ENCODE measurements at places on chromosomes 3 and 15.

DNA sequence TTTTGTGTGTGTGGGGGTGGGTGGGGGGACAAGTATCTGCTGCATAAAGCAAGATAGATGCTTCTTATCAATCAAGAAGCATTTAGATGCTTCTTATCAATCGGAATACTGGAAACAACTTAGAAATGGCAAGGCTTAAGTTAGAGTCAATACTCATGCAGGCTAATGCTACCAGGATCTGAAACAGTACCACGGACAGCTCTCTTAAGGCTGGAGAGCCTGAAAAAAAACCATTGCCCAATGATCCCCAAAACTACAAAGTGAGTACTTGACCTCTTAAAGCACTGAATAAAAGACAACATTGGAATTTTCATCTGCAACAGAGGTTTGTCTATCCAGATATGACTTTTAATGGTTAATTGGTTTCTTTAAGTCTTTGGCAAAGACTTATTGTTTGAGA lies 262.3 kb downstream of the GAP43 start:
- DNase-seq = peak; percentile 2

- DNase-seq = no peak
These were observed 7.3 kb upstream of the CHCHD6 start for GRCh38 chr3:126696701-126697267.

DNA sequence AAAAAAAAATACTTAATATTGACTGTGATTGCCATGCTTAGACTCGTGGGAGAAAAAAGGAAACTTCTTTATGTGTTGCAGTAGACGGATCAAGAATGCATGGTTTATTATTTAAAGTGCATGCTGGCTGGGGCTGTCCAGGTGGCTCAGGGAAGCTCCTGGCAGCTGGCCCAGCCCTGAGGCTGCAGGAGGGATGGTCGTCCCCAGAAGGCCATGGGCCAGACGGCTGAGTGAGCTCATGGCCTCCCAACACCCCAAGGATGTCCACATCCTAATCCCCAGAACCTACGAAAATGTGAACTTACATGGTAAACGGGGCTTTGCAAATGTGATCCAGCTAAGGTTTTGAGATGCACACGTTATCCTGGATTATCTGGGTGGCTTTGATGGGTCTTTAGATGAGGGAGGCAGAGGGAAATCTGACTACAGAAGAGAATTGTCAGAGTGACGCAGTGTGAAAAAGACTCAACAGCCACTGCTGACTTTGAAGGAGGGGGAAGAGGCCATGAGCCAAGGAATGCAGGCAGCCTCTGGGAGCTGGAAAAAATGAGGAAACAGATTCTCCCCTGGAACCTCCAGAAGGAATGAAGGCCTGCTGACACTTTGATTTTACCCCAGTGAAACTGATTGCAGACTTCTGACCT lies 29.8 kb downstream of the ADAMTS17 start:
- no peak for DNase-seq

- no peak for DNase-seq
These were observed 233.0 kb upstream of the KCNMB2 start for GRCh38 chr3:178302966-178303930.

DNA sequence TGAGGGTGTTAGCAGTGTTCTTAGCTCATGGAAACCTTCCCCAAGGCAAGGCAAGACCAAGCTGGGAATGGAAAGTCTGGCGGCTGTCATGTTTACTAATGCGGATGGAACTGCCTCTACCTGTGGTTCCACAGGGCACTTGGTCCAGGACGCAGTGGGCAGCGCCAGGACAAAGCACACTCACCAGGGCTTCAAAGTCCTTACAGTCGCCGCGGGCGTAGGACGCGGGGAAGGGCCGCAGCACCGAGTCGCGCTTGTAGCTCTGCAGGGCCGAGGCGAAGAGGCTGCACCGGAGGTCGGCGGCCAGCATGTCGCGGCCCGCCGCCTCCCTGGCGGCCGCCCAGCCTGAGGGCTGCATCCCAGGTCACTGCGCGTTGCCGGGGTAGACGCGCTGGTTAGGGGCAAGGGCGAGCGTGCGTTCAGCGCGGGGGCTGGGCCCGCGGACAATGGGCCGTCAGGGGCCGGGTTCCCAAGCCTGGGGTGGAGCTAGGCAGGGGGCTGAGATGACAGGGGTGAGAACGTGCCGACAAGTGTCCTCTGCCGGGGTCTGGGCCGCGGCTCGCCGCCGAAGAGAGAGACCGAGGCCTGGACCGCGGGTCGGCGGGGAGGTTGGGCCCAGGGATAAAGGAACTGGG lies 497 bp downstream of the PARP16 start:
- peak; percentile 31 for DNase-seq

DNA sequence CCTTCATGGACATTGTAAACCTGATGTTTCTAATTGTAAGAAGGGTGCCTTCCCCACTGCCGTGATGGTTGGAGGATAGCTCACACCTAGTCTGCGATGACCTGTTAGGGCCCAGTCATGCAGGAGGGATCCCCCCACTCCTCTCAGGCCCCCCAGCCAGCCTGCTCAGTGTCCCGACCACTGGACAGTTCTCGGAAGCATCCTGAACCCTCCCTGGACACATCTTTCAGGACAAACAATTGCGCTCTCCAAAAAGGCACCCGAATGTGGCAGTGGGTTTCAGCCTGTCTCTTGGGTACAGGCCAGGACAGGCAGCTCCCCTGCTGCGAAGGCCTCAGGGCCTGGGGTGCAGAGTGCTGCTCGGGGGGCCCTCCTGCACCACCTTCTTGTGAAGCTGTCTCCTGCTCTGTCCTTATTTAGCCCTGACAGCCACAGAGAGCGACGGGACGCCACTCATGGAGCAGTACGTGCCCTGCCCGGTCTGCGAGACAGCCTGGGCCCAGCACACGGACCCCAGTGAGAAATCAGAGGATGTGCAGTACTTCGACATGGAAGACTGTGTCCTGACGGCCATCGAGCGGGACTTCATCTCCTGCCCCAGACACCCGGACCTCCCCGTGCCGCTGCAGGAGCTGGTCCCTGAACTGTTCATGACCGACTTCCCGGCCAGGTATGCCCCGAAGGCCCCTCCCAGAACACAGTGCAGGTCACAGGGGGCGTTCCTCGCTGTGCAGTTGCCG lies 132.3 kb downstream of the LRRK1 start:
- no peak for DNase-seq

- no peak for DNase-seq
These were observed 1.0 kb upstream of the ONECUT1 start for GRCh38 chr15:52790941-52791751.

- DNase-seq = no peak
These were observed 49.3 kb downstream of the CPEB1 start for GRCh38 chr15:82597815-82598214.

DNA sequence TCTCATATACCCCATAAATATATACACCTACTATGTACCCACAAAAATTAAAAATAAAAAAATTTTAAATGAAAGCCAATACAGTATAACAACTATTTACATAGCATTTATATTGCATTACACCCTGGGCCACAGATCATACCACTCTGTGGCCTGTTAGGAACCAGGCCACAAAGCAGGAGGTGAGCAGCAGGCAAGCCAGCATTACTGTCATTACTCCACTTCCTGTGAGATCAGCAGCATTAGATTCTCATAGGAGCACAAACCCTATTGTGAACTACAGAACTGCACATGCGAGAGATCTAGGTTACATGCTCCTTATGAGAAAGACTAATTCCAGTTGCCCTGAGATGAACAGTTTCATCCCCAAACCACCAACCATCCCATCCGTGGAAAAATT lies 17.4 kb downstream of the FILIP1L start:
- DNase-seq = no peak

- peak; percentile 68 for DNase-seq
These were observed 203.2 kb downstream of the CGGBP1 start for GRCh38 chr3:87855616-87856015.

GRCh38 chr15:57198654-57199291 lies 177.5 kb upstream of the CGNL1 start:
- DNase-seq = no peak

DNA sequence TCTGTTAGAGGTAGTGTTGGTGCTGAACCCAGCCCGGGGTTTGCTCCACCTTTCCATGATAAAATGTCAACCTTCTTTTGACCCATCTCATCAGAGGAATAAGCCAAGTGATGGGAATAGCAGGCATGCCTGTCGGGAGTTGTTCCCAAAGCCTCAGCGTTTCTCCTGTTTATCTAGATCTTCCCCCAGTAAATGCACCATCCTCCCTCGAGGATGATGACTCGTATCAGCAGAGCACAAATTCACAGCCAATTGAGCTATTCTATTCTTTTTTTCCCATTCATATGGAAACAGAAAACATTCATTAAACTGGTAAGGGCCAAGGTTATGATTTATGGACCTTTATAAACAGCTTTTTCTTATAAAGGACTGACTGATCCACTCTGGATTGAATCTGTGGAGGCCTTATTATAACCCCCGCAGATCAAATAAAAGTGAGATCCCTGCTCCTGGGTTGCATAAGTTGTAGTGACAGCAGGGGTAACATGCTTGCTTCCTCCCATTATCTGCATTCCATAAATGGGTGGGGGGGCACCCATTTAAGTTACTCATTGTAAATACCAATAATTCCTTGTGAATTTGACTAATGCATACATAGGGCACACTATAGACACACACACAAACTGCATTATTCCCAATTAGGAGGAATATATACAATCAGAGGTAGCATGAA lies 207.3 kb downstream of the PLCL2 start:
- DNase-seq = no peak

GRCh38 chr15:82571722-82572222 lies 31.5 kb upstream of the RPS17 start:
- DNase-seq = peak; percentile 57

DNA sequence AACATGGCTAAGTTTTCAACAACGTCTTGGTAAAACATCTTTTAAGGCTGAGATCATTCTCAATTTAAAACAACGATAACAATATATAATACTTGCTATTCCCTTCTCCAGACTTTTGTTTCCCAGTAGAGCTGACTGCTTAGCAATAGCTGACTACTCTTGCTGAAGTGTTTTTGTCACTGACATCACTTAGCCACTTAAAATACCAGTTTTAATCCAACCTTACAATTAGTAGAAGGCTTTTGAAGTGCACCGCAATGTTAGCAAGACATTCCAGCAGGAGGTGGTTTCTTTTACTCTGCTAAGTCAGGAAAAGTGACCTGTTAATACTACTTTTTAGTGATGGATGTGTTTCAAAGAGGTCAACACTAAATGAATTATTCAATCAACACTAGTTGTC lies 28.7 kb upstream of the GBE1 start:
- no peak for DNase-seq

- peak; percentile 22 for DNase-seq
These were observed 774 bp downstream of the IMP3 start for GRCh38 chr15:75639191-75639708.

GRCh38 chr15:92538115-92538514 lies 117.5 kb downstream of the FAM174B start:
- DNase-seq = no peak

GRCh38 chr3:144816323-144816722 lies 844.7 kb downstream of the DIPK2A start:
- DNase-seq = no peak

DNA sequence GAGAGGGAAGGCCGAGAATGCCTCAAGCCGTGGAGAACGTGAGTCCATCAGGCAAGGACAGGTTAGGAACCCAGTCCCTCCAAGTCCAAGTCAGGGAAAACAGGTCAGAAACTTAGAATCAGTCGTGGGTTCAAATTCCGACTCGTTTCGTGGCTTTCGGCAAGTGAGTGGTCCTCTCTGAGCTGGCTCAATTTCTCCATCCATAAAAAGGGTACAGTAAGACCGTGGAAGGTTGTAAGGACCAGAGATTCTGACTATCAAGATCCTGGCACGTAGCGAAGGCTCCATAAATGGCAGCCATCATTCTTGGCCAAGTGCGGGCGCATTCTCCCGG lies 604 bp upstream of the MED12L start:
- DNase-seq = no peak

- no peak for DNase-seq
These were observed 83.9 kb upstream of the CDIN1 start for GRCh38 chr15:36495456-36495991.

GRCh38 chr15:40755812-40756208 lies 756 bp upstream of the RMDN3 start:
- DNase-seq = no peak

GRCh38 chr15:38049891-38050290 lies 115.5 kb downstream of the TMCO5A start:
- DNase-seq = no peak

DNA sequence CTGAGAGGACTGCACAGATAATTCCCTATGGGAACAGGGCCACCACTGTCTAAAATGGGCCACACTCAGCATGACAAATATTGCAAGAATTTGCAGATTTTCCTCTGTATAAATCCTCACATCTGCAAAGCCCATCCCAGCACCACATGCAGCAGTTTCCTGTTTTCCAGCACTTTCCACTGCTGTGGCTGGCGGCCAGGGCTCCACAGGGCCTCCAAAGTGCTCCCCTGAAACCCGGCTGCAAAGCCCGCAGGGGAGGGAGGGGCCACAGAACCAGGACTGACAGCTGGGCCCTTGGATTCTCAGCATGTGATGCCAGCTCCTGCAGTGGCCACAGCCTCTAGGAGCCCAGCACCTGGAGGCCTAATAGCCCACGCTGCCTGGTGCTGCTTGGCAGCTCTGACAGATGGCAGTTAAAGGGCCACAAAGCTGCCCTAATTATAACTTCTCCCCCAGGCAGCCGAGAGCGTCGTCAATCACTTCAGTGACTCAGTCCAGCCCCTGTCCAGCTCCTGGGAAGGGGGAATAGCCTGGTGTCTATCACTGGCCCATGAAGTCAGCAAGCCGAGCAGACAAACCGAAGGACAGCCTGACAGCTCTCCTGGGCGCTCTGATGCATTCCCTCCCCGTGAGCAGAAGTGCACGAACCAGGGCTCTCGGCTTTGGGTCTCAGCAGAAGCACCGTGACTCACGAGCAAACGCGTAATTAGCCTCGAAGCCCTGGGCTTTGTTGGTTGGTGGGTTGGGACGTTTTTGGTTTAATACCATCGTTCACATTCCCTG lies 4.7 kb downstream of the LRRC15 start:
- DNase-seq = no peak

DNA sequence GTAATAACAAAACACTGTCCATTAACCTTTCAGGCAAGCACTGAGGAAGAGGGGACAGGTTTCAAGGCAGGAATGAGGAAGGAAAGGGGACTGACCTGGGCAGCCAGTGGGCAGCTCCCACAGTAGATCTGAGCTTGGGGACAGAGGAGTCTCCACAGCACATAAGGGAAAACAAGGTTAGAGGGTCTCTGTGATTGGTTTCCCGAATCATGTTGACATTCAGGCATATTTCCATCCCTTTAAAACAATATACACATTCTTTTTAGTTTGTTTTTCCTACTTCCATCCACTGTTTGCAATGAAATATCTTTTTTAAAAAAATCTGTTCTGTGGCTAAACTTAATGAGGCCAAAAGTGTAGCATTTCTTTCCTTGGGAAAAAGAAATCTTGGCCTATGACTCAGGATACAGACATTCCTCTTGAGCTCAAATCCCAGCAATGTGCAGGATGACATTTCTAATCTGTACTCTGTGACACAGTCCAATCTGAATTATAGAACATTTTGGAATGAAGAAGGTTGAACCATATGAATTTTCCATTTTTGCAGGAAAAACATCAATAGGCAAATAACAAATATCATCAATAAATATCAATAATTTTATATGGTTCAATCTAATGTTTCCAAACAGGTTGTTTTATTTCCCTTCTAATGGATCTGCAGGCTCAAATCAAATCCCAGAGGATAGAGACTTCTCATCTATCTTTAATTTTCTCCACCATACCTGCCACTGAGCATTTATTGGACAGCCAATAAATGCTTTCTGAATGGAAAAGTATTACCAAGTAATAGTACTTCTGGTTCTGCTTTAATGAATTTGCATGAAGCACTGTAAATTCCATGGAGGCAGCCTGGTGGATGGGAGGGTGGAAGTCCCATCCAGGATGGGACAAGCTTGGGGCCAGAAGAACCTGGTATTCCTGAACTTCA lies 54.1 kb downstream of the ITGB5 start:
- peak; percentile 79 for DNase-seq
